Lung microvascular endothelial cell (primary cell): ENCODE measurements at places on chromosomes 2 and 18.
A peak's percentile ranks its signal among the peaks of the same experiment; 100 is the strongest.

DNA sequence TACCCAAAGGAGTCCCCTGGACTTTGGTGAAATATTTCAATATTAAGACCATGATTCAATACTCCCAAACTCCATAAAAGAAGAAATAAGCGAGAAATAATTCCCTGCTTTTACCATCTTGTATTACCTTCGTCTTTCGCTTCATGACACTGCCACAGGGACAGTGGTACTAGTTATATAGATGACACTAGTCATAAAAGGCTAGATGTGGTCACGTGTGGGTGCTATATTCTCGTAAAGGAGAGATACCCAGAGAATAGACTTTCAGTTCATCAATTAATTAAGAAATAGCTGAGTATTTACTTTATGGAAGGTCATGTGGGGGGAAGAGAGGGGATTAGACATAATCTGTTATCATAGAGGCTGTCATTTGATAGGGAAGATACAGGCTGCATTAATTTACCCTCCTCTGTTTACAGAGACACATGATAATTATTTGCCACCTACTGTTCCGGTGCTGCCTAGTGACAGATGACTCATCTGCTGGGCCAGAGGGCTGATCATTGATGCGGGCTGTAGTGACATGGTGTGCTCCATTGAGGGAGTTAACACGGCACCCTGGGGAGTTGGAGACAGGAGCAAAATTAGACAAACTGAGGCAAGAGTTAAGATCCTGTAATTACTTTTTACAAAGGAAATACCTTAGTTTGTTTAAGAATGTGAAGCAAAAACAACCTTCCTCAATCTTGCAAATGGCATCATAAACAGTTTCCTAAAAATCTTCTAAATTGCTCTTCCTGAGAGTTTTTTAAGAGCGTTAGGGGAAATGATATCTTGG lies 78.2 kb upstream of the ITGB6 start:
- DNase-seq: no peak

DNA sequence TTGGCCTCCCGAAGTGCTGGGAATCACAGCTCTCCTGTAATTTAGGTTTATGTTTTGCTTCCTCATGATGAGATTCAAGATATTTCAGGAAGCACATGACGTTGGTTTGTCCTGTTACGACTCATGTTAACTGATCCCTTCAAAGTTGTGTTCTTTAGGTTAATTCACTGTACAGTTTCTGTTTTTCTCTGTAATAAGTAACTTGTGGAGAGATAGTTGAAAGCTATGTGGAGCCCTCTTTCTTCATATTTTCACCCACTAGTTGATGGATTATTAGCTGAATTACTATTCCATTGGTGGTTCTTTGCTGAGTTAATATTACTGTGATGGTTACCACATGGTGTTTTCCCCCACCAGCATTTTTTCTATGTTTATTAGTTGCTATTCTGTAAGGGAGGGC lies 18.3 kb upstream of the CHCHD5 start:
- peak; percentile 8 for DNase-seq

DNA sequence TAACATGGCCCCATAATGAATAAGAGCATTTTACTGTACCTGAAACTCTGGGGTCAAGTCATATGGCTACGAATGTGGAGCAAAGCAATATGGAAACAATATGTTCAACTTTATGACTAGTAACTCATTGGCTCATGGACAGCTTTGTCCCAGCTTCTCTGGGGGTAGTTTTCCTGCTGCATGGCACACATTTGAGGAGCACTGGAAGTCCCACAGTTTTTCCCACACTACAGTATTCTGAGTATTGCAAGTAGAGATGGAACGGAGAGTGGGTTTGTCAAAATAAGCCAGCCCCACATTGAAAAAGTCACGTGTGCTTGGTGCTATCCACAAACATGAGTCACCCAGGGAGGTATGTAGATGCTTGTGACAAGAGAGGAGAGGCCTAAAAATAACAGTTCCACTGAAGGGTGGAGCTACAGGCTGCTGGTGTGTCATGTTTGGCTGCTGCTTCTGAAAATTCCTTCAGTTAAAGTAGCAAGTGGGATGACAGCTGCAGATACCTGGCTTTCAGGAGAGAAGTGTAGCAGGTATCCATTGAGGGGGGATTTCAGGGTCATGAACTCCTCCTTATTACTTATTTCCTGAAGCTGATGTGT lies 48.2 kb upstream of the CTAGE1 start:
- peak; percentile 89 for DNase-seq

DNA sequence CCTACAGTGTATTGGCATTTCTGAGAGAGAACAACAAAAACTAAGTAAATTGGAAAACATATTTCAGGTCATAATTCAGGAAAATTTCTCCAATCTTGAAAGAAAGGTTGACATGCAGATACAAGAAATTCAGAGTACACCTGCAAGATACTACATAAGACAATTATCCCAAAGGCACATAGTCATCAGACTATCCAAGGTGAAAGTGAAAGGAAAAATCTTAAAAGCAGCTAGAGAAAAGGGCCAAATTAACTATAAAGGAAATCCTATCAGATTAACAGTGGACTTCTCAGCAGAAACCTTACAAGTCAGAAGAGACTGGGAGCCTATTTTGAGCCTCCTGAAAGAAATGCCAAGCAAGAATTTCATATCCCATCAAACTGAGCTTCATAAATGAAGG lies 449.0 kb upstream of the MMADHC start:
- peak; percentile 4 for DNase-seq

GRCh38 chr2:95334916-95335641 lies 37.9 kb downstream of the KCNIP3 start:
- no peak for DNase-seq

- no peak for DNase-seq
Observed at GRCh38 chr18:34918856-34919255, 122.4 kb upstream of the MAPRE2 start.

DNA sequence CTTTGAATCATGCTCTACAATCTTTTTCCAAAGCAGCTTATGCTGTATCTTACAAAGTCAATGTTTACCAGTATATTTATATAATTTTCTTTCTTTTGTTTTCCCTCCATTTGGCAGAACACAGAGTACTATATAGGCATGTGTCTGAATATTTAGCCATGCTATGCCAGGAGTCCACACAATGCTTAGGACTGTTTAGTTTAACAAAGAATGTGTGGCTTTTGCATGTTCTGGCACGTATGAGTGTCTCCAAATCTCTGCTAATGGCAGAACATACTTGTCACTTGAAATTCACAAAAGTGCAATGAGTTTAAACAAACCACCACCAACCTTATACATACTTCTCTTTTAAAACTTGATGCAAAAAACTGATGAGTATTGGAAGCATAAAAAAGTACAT lies 268.0 kb downstream of the NR4A2 start:
- DNase-seq: no peak
